CD8-positive, alpha-beta T cell (primary cell): ENCODE measurements at places on chromosomes 12 and 14.

GRCh38 chr12:7090222-7090998 is 1.8 kb downstream of the C1R start:
- no peak for DNase-seq

DNA sequence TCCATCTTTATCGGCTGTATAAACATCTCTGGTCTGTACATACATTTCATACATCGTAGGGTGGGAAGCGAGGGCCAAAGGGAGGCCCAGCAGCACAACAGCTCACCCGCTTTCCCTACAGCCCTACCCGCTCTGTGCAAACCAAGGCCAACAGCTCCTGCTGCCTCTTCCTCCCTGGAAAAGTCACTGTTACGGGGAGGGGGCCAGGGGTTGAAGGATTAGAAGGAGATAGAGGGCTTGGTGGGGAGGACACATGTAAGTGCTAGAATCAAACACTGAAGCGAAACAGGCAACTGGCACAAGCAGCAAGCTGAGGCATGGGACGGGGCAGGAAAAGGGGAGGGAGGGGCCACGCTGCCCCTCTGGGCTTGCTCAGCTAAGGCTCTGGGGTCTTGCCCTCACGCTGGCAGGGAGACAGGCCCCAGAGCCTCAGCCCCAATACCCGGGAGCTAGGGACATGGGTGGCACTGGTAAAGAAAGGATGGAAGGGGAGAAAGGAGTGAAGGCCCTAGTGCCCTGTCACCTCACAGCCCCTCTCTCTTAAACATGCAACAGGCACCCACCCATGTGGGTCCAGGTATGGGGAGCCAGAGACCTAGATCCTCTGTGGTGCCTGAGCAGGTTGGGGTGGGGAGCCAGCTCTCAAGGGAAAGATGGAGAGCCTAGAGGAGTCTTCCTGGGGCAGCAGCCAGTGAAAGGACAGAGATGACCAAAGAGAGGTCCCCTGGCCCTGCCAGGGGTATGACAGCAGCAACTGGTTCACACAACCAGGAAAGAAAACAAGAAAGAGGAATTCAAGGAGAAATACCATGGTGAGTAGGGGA is 14.4 kb downstream of the SPRYD3 start:
- no peak for DNase-seq

DNA sequence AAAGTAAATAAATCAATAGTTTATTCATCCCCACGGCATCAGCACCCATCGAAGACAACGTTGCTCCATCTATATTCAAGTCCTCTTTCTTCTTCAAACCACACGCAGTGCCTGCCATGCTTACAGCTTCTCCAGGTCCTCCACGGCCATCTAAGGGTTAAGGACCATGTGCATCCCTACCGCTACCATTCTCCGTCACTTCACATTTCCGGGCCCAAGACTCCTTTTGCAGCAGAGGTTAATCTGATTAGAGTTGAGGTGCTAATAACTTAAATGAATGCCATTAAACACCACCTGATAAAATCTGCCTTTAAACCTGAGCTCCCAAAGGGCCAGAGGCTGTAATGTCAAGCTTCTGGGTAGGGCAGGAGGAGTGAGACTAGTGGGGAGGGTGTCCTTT is 79.7 kb upstream of the CCND2 start:
- no peak for DNase-seq

- peak; percentile 65 for DNase-seq
These were observed 100.5 kb downstream of the LRRC74A start for GRCh38 chr14:76926521-76927251.

DNA sequence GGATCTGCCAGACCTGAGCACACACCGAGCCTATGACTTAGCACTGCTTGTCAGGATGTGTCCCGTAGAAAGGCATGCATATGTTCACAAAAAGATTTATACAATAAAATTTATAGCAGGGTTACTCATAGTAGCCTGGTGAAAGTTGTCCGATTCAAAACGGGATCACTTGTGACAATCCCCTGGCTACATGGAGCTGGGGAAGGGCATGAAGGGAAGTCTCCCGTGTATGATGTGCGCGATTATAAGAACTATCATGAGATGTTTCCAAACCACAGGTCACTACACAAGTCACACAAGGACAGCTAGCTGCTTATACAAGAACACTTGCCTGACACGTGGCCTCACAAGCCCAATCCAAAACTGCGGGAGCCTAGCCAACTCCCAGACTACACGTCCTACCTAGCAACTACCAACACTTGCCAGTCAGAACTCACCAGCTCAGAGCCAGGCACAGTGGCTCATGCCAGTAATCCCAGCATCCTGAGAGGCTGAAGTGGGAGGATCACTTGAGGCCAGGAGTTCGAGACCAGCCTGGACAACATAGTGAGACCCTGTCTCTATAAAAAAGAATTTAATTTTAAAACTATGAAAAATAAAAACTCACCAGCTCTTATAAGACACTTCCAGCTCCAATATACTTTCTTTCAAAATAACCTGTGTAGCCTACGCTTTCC is 7.5 kb upstream of the CDCA4 start:
- no peak for DNase-seq

GRCh38 chr12:103712216-103712615 is 125.1 kb downstream of the STAB2 start:
- no peak for DNase-seq

DNA sequence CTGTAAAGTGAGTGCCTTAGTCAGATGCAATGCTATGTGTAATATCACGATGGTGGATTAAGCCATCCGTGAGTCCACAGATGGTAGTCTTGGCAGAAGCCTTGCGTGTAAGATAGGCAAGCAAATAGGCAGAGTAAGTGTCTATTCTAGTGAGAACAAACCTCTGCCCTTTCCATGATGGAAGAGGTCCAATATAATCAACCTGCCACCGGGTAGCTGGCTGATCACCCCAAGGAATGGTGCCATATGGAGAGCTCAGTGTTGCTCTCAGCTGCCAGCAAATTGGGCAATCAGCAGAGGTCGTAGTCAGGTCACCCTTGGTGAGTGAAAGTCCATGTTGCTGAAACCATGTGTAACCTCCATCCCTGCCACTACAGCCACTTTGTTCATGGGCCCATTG is 371.2 kb upstream of the LRFN5 start:
- no peak for DNase-seq

DNA sequence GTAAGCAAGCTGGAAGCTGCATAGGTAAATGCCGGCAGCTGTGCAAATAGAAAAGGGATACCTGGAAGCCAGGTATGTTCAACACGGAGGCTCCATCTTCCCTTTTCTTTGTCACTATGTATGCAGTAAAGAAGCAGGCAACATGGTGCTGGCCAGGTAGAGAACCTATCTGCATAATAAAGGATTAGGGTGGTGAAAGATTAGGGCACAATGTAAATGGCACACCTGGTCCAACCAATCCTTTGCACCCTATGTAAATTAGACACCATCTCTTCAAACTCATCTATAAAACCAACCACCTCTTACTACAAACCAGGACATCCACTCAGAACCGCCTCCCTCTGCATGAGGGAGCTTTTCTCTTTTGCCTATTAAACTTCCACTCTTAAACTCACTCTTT is 32.3 kb downstream of the RPS29 start:
- DNase-seq = no peak

DNA sequence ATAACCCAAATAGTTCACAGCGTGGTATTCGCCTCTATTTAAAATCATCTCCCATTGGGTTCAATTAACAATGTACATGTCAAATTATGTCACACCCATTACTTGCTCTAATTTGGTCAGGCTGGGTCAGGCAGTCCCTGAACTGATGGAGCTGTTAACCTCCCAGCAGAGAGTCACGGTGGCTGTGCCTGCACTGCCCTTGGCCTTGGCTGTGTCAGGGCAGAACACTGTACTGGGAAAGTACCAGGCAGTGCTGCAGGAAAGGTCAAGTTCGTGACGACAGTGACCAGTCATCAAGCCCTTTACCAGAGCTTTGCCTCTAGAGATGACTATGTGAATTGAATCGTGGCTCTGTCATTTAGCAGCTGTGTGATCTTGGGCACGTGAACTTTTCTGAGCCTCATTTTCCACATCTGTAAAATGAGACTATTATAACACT is 100.0 kb downstream of the ARF6 start:
- no peak for DNase-seq

DNA sequence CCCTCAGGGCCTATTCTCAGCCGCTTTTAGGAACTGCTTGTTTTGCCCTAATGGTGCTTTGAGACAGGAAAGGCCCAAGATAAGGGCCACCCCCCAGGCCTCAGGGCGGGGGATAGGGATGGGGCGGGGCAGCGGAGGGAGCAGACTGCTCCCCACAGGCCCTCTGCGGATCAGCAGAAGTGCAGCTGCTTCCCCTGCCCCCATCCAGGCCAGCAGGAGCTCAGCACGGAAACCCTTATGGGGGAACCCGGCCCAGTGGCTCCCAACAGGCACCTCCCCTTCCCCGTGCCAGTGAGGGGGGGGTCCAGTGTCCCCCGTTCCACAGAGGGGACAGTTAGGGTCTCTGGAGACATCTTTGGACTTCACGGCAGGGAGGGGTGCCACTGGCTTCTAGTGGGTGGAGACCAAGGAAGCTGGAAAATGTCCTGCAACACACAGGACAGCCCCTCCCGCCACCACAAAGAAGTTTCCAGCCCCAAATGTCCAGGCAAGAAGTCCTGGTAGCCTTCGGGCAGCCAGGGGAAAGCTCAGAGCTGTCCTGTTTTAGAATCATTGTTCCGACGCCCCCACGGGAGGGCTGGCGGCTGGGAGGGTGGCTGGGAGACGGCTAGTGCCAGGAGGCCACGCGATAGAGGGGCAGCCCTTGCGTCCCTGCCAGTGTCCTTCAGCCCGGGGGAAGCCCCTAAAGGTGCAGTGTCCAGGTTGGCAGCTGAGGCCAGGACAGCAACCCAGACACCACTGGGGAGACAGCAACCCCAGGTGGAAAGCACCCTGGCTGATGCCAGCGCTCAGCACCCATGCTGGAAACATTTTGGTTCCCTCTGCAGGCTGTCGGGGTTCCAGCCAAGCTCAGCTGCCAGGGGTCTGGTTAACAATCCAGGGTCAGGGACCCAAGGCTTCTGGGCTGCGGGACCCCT is 10.4 kb upstream of the GPR132 start:
- DNase-seq = no peak

DNA sequence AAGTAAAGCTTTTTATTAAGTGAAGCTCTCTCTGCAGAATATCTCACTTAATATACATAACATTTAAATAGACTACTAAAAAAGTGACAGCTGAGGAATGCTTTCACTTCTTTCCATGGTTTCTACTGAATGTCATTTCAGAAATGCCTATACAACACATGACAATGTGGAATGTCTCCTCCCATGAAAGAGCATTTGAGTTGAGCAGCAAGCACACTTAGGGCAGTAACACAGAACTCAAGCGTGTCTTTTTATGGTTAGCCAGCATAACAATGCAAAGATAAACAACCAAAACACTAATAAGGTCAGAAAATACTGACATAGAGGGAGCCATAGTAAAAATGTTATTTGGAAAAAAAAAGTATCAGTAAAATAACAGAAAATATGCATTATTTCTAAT is 9.4 kb downstream of the PPP1R12A start:
- no peak for DNase-seq

DNA sequence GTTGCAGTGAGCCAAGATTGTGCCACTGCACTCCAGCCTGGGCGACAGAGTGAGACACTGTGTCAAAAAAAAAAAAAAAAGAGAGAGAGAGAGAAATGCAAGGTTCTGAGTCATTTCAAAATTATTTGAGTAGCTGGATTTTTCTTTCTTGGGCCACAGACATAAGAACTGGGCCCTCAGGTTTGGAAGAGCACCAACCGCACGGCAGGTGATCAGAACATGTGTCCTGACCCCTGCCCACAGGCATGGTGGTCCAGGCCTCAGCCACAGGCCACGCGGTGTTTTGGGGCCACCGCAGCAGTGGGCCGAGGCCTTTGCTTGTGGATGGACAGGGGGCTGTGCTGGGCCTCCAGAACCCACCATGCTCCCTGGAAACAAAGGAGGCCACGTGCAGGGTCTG is 126.7 kb downstream of the CALM1 start:
- DNase-seq = no peak

GRCh38 chr14:69323999-69324282 is 64.0 kb downstream of the GALNT16 start:
- no peak for DNase-seq

DNA sequence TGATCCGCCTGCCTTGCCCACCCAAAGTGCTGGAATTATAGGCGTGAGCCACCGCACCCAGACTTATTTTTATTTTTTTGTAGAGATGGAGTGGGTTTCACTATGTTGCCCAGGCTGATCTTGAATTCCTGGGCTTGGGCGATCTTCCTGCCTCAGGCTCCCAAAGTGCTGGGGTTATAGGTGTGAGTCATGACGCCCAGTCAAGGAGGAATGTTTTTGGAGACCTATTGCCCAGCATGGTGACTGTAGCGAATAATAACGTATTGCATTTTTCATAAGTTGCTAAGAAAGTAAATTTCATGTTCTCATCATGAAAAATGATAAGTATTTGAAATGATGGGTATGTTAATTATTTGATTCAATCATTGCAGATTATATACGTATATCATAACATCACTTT is 46.5 kb downstream of the TEAD4 start:
- DNase-seq = no peak

GRCh38 chr14:103288076-103288766 is 45.8 kb upstream of the EIF5 start:
- no peak for DNase-seq

GRCh38 chr12:93381161-93381975 is 3.6 kb downstream of the NUDT4 start:
- DNase-seq = no peak

GRCh38 chr14:100989924-100990323 is 86.4 kb upstream of the RTL1 start:
- DNase-seq = no peak

- DNase-seq = no peak
These were observed 3.6 kb downstream of the SLC2A14 start for GRCh38 chr12:7869137-7869536.

- DNase-seq = no peak
These were observed 2.1 kb downstream of the NOXRED1 start for GRCh38 chr14:77421201-77421600.

DNA sequence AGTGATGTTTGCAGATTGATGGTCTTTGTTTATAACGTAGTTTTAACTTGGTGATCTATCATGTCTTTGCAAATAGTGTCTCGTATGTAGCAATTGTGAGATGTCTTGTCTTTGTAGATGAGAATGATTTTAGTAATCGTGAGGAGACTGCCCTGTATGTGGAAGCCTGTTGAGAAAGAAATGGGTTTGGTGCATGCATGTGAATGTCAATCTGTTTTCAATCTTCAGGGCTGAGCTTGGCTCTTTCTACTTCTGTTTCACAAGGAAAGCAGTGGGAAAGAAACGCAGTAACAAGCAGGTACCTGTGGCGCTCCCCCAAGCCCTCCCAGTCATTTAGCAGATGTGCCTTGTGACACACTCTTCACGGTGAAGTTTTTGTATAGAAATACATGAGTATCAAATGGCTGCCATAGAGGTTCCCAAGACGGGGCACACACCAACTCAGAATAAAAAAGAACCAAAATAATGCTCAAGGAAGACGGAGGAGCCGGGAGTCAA is 342.8 kb upstream of the DDHD1 start:
- no peak for DNase-seq

GRCh38 chr14:54211551-54212308 is 185.1 kb upstream of the CDKN3 start:
- DNase-seq = no peak
